Articular chondrocyte of knee joint (primary cell): ENCODE measurements at places on chromosomes 2 and 18. TPM values are rescaled to one million over a fixed set of nuclear protein-coding genes. Genes with fewer than 3 reads are reported as not detected.

WNT6 gene
- not detected in 2 replicates for total RNA-seq

PLA2R1 gene
- total RNA-seq = 30.1 and 35.5 TPM in 2 replicates

IGFBP5 gene
- 706 and 1,050 TPM in 2 replicates for total RNA-seq

MPP4 gene
- total RNA-seq = 2.1 and 2.2 TPM in 2 replicates
